Esophagus squamous epithelium (tissue), 5 donors: ENCODE measurements at places on chromosomes 16 and 17.
A peak's percentile ranks its signal among the peaks of the same experiment; 100 is the strongest.

DNA sequence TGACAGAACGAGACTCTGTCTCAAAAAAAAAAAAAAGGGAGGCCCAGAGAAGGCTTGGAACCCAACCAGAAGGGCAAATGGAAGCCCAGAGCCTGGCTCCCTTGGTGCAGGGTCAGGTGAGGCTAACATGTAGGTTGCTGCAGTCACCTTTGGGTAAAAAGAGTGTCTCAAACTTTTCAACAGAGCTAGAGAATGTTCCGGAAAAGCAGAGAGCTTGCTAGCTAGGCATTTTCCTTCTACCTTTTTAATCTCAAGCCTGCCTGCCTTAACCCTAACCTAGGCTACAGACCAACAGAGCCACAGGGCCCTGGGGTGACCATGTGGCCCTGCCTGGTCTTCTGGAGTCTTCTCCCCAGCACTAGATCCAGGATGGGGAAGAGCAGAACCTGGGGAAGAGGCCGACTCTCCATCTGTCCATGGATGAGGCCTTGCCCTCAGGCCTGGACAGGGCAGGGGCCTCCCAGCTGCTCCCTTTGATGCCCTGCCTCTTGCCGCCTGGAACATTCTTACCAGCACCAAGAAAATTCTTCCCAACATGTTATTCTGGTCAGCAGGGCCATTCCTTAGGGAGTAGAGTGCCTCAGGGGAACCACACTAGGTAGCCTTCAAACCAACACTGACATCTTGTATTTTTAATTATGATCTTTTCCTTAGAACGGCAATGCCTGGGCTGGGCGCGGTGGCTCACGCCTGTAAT lies 30.1 kb downstream of the SLC43A2 start:
- H3K4me1 ChIP-seq = peaks cover 3% of the 10 kb centered on the region
- H3K36me3 ChIP-seq = no peaks in the 10 kb centered on the region
- no peaks in the 10 kb centered on the region for H3K27me3 ChIP-seq
- no peak for DNase-seq

DNA sequence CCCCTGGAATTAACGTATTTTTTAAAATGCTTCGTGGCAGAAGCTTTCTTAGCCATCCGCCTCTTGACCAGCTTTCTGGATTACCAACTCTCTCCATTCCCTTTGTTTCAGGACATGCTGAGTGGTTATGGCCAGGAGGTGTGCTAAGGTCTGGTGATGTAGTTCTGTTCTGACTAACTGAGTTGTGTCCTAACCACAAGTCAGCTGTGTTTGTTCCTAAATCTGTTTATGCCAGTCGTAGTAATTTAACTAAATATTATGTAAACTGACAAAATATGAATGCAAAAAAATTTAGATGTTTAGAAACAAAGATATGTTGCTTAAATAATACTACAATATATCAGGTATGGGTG lies 61.6 kb downstream of the MRTFB start:
- H3K36me3 ChIP-seq = no peaks in the 10 kb centered on the region
- H3K4me3 ChIP-seq = no peak overlapping the region
- H3K4me1 ChIP-seq = no peaks in the 10 kb centered on the region
- no peak for DNase-seq
- no peak overlapping the region for H3K27ac ChIP-seq

GRCh38 chr16:4025428-4025827 lies 90.8 kb downstream of the ADCY9 start:
- H3K27me3 ChIP-seq = no peaks in the 10 kb centered on the region
- H3K4me1 ChIP-seq = no peaks in the 10 kb centered on the region
- no peak for DNase-seq
- H3K27ac ChIP-seq = no peak overlapping the region
- H3K4me3 ChIP-seq = no peak overlapping the region

- H3K27ac ChIP-seq = no peak overlapping the region
- H3K27me3 ChIP-seq = no peaks in the 10 kb centered on the region
- DNase-seq = no peak
- no peaks in the 10 kb centered on the region for H3K36me3 ChIP-seq
- H3K4me1 ChIP-seq = peaks cover 22% of the 10 kb centered on the region
- H3K4me3 ChIP-seq = no peak overlapping the region
Measured at GRCh38 chr16:46833460-46833800, 2.5 kb upstream of the C16orf87 start.

DNA sequence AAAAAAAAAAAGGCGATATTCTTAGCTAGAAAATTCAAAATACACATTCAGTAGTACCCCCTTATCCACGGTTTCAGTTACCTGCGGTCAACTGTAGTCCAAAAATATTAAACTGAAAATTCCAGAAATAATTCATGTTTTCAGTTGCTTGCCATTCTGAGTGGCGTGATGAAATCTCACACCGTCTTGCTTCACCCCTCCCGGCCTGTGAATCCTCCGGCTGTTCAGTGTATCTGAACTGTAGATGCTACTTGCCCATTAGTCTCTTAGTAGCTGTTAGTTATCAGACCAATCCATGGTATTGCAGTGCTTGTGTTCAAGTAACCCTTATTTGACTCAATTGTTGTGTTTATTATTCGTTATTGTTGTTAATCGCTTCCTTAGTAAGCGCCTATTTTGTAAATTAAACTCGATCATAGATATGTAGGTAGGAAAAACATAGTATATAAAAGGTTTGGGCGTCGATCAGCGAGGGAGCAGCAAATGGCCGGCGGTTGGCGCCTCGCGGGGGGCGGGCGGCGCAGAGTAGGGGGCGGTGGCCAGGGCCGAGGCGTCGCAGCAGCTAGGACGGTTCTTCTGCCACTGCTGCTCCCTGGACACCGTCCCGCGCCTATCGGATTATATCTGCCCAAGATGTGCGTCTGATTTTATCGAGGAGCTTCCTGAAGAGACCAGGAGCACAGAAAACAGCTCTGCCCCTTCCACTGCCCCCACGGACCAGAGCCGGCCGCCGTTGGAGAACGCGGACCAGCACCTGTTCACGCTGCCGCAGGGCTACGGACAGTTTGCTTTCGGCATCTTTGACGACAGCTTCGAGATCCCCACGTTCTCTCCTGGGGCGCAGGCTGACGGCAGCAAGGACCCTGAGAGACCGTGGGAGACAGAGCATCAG lies 39.8 kb upstream of the AKAP1 start:
- H3K4me1 ChIP-seq = no peaks in the 10 kb centered on the region
- H3K36me3 ChIP-seq = no peaks in the 10 kb centered on the region
- no peak for DNase-seq
- H3K4me3 ChIP-seq = peak overlapping the region; percentile 25

DNA sequence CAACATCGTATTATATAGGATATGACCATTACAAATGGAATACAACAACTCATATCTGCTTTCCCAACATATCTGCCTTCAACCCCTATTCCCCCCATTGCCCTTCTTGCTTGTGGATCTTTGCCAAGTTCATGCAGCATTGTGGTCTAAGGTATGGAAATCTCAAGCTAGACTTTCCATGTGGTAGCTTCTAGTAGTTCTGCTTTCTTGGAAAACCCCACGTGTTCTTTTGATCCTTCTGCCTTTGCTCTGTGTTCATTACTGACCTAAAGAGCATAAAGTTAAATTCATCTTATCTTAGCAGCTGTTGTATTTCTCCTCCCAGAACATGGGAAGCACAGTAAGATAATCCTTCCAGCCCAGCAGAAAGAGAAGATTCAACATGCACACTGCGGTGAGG lies 202.0 kb upstream of the SALL1 start:
- no peaks in the 10 kb centered on the region for H3K4me1 ChIP-seq
- H3K27me3 ChIP-seq = no peaks in the 10 kb centered on the region
- H3K27ac ChIP-seq = no peak overlapping the region
- no peak for DNase-seq

DNA sequence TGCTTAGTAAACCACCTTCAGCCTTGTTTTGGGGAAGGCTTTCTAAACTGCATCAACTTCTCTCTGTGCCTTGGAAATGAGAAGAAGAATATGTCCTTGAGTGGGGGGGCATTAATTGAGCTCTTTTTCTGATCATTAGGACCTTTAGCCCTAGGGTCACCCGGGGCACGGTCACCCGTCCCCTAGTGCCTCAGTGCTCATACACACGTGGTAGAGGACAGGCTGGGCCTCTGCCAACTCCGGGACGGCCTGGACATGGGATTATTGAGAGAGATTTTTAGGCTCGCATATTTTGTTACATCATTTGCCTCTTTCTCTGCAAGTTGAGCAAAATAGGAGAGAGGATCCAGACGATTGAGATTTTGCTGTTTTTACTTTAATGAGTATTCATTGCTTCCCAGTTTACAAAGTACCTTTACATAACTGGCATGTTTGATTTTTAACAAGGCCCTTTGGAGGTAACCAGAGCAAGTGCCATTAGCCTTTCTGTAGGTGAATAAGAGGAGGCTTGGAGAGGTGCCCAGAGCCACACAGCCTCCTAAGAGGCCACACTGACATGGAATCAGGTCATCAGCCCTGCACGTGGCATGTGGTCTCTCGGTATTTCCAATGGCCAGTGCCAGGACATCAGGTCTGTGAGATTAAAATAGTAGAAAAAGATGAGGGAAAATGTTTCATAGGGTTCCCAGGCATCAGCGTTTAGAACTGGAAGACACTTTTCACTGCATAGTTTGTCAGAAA lies 11.1 kb downstream of the PMM2 start:
- H3K4me1 ChIP-seq = peaks cover 8% of the 10 kb centered on the region
- no peak overlapping the region for H3K4me3 ChIP-seq
- H3K36me3 ChIP-seq = peaks cover 31% of the 10 kb centered on the region
- no peak overlapping the region for H3K27ac ChIP-seq

DNA sequence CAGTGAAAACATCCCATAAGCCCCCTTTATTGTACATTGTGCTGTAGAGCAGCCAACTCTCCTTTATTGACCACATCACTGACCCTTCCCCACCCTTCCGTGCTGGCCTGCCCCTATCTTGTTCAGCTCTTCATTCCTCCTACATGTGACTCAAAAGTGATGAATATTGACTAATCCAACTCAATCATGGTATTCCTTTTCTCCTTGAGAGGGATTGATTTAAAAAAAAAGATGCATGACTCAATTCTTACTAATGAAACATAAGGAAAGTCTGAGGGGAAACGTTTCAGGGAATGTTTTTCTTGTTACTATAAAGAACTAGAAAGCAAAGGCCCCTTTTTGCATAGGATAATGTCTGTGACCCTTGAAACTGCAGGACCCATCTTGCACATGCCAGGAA lies 125.2 kb upstream of the SOX9 start:
- no peak overlapping the region for H3K4me3 ChIP-seq
- H3K4me1 ChIP-seq = no peaks in the 10 kb centered on the region
- H3K36me3 ChIP-seq = no peaks in the 10 kb centered on the region
- H3K27me3 ChIP-seq = peaks cover 15% of the 10 kb centered on the region
- H3K27ac ChIP-seq = no peak overlapping the region
- no peak for DNase-seq

DNA sequence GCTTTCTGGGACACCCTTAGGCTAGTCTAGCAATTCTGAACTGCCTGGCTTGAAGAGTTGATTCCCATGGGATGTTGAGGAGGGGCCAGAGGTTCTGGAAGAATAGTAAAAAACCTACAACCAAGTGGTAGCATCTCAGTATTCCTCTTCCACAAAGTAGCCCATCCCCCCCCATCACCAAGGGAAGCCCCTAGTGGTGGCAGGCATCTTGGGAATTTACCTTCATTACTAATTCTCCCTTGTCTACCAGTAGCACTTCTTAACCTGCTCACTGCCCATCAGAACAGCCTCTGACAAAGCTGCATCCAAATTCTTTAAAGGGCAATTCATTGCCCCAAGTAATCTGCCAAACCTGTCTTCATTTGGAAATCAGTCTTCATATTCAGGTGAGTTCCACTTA lies 12.8 kb upstream of the RAB11FIP4 start:
- no peak for DNase-seq
- H3K36me3 ChIP-seq = no peaks in the 10 kb centered on the region
- no peaks in the 10 kb centered on the region for H3K4me1 ChIP-seq

- no peaks in the 10 kb centered on the region for H3K27me3 ChIP-seq
- H3K27ac ChIP-seq = no peak overlapping the region
- H3K4me3 ChIP-seq = no peak overlapping the region
- H3K36me3 ChIP-seq = no peaks in the 10 kb centered on the region
- no peak for DNase-seq
Measured at GRCh38 chr17:28379814-28380801, 8.6 kb downstream of the SARM1 start.

- H3K27me3 ChIP-seq = no peaks in the 10 kb centered on the region
- peak overlapping the region; percentile 60 for H3K27ac ChIP-seq
- no peak for DNase-seq
- peaks cover 16% of the 10 kb centered on the region for H3K4me1 ChIP-seq
- H3K4me3 ChIP-seq = no peak overlapping the region
- peaks cover 7% of the 10 kb centered on the region for H3K36me3 ChIP-seq
Measured at GRCh38 chr16:16014329-16015224, 65.2 kb downstream of the ABCC1 start.

- no peak overlapping the region for H3K27ac ChIP-seq
- H3K4me3 ChIP-seq = no peak overlapping the region
- no peak for DNase-seq
- no peaks in the 10 kb centered on the region for H3K4me1 ChIP-seq
Measured at GRCh38 chr17:64572682-64573154, 65.9 kb downstream of the CEP95 start.

GRCh38 chr16:30372725-30373124 lies 1.9 kb upstream of the MYL11 start:
- H3K27ac ChIP-seq = no peak overlapping the region
- DNase-seq = no peak
- peaks cover 41% of the 10 kb centered on the region for H3K4me1 ChIP-seq
- H3K27me3 ChIP-seq = no peaks in the 10 kb centered on the region
- no peaks in the 10 kb centered on the region for H3K36me3 ChIP-seq
- no peak overlapping the region for H3K4me3 ChIP-seq

DNA sequence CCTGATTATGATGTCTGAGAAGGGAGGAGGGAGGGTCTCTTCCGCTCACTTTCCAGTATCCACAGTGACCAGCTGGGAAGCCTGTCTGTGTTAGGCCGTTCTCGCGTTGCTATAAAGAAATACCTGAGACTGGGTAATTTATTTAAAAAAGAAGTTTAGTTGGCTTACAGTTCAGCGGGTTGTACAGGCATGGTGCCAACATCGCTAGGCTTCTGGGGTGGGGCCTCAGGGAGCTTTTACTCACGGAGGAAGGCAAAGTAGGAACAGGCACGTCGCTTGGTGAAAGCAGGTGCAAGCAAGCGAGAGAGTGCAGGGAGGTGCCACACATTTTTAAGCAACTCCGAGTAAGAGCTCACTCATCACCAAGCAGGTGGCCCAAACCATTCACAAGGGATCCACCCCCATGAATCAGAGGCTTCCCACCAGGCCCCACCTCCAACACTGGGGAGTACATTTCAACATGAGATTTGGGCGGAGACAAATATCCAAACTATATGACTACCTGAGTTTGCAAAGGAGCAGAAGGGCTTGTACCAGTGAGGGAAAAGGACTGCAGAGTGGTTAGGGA lies 137.5 kb downstream of the CCDC182 start:
- peak overlapping the region; percentile 61 for H3K27ac ChIP-seq
- H3K36me3 ChIP-seq = no peaks in the 10 kb centered on the region
- H3K4me1 ChIP-seq = peaks cover 32% of the 10 kb centered on the region
- no peak for DNase-seq

- no peak overlapping the region for H3K4me3 ChIP-seq
- no peaks in the 10 kb centered on the region for H3K36me3 ChIP-seq
- H3K27ac ChIP-seq = no peak overlapping the region
- H3K4me1 ChIP-seq = no peaks in the 10 kb centered on the region
- DNase-seq = no peak
Measured at GRCh38 chr16:5706211-5706610, 608.6 kb upstream of the EEF2KMT start.

- H3K27ac ChIP-seq = no peak overlapping the region
- no peak overlapping the region for H3K4me3 ChIP-seq
- no peaks in the 10 kb centered on the region for H3K4me1 ChIP-seq
- H3K27me3 ChIP-seq = no peaks in the 10 kb centered on the region
- DNase-seq = no peak
Measured at GRCh38 chr17:61225178-61225882, 174.3 kb upstream of the TBX2 start.
